Activated T-cell treated with anti-CD3 and anti-CD28 coated beads for 48 hours (primary cell): ENCODE measurements at places on chromosomes 16 and 17.

GRCh38 chr17:47698749-47699535 is 5.0 kb downstream of the TBKBP1 start:
- DNase-seq, result peak; percentile 82

DNA sequence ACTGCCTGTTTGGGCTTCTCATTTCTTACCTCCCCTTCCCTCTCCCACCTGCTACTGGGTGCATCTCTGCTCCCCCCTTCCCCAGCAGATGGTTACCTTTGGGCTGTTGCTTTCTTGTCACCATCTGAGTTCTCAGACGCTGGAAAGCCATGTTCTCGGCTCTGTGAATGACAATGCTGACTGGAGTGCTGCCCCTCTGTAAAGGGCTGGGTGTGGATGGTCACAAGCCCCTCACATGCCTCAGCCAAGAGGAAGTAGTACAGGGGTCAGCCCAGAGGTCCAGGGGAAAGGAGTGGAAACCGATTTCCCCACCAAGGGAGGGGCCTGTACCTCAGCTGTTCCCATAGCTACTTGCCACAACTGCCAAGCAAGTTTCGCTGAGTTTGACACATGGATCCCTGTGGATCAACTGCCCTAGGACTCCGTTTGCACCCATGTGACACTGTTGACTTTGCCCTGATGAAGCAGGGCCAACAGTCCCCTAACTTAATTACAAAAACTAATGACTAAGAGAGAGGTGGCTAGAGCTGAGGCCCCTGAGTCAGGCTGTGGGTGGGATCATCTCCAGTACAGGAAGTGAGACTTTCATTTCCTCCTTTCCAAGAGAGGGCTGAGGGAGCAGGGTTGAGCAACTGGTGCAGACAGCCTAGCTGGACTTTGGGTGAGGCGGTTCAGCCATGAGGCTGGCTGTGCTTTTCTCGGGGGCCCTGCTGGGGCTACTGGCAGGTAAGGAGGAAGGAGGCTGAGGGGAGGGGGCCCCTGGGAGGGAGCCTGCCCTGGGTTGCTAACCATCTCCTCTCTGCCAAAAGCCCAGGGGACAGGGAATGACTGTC is at the start of gene CD68:
TSS of gene CD68 (plus strand) at position 638 of the 833 bp plus-strand sequence. CDS start at position 678, 40 bp downstream.
- peak; percentile 71 for DNase-seq

DNA sequence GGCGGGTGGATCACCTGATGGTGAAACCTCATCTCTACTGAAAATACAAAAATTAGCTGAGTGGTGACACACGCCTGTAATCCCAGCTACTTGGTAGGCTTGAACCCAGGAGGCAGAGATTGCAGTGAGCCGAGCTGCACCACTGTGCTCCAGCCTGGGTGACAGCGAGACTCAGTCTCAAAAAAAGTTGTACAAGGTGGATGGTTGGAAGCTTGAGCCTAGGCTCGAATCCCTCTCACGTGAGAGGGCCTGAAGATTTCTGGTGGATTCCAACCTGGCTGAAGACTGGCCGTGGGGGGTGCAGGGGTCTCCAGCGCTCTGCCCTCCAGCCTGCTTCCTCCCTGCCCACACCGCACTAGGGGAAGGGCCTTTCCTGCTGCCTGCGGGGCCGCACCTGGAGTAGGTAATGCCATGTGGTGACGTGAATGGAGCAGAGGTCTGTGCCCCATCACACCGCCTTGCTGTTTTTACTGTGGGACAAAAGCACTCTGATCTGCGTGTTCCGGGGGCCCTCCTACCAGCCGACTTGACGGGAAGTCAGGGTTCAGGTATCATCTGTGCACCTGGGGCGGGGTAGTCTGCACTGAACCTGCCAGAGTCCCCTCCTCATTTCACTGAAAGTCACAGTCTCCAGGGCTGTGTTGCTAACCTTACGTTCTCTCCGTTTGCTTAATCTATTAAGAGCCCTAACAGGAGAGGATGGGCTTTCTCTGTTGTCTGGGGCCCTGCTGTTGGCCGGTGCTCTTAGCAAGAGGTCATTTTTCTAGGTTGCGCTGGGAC is 4.2 kb downstream of the RPL13 start:
- no peak for DNase-seq

GRCh38 chr16:16960785-16961184 is 510.0 kb downstream of the XYLT1 start:
- DNase-seq, result no peak

- DNase-seq, result no peak
These were observed 33.6 kb downstream of the PRSS54 start for GRCh38 chr16:58261263-58261662.

GRCh38 chr16:84065536-84066132 is 23.0 kb upstream of the SLC38A8 start:
- no peak for DNase-seq

DNA sequence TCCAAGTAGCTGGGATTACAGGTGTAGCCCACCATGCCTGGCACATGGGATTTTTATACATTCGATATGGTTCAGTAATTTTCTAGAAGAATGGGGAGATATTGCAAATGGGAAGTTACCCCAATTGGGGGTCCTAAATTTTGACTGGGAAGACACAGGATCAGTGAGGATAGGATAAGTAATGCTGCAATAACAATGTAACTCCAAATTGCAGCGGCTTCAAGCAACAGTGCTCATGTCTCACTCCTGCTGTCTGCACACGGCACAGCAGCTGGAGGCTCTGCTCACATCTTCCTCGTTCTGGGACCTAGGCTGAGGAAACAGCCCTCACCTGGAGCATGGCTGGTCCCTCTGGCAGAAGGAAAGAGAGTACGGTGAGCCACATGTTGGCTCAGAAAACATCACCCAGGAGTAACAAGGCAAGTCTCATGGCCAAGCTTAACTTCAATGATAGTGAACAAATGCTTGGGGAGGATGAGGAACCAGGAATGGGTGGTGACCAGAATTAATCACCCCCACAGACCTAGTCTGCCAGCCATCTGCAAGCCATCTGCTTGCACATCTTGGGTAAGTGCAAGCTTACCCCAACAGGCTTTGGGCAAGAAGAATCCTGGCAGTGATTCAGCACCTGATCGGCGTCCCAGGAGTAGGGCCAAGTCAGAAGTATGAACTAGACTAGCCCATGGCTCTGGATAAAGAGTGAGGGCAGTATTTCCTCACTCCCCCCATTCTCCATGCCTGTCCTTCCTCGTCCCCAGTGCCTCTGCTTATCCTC is 229.2 kb downstream of the COPRS start:
- DNase-seq, result no peak

DNA sequence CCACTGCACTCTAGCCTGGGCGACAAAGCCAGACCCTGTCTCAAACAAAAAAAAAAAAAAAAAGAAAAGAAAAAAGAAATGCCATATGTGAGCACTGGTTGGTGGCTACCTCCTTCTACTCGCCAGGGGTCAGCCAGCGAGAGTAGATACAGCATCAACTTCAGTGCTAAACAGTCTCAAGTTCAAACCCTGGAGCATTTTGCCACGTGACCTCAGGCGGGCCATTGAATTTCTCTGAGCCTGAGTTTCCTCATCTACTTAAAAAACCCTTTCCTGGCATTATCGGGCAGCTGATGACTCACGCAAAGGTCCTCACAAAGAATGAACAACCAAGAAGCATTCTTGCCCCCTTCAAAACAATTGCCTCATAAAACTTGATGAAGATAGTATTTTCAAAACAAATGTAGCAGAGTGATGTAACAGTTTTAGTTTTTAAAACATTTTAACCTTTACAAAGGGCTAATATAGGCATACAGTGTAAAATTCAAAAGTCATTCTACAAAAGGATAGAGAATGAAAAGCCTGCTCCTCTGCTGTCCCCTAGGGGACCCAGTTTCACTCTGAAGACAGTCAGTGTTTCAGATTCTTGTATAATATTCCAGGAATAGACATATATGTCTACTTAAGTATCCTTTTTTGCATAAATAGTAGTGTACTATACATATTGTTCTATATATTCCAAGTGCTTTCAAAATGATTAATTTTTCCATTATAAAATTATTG is 28.4 kb downstream of the DNAH2 start:
- DNase-seq, result no peak

- no peak for DNase-seq
These were observed 219.4 kb downstream of the TANC2 start for GRCh38 chr17:63185420-63185819.

- DNase-seq, result no peak
These were observed 12.4 kb upstream of the IL4R start for GRCh38 chr16:27301236-27301861.

- no peak for DNase-seq
These were observed 30.5 kb downstream of the RPGRIP1L start for GRCh38 chr16:53673189-53673588.

GRCh38 chr17:10713318-10713717 is 15.9 kb downstream of the ADPRM start:
- no peak for DNase-seq

- DNase-seq, result no peak
These were observed 42.9 kb downstream of the TBC1D16 start for GRCh38 chr17:79992649-79993389.

- no peak for DNase-seq
These were observed 4.4 kb upstream of the SNX29 start for GRCh38 chr16:11972128-11972527.

- DNase-seq, result no peak
These were observed 10.6 kb upstream of the DUS1L start for GRCh38 chr17:82076018-82076784.

DNA sequence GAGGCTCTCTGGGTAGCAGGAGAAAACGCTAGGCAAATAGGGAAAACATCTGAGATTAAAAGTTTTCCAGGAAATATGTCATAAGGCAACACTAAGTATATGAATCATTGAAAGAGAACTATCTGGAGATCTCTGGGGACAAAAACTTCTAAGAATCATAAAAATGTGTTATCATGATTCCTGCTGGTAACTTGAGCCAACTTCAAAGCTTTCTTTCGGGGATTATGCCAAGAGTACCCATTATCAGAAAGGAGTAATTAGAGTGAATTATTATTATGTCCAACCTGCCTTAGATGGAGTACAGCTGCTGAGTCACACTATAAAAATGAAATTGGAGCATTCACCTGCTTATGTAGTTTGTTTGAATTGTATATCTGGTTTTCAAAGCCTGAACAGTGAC is 488.5 kb upstream of the SOX9 start:
- no peak for DNase-seq

- DNase-seq, result no peak
These were observed 50.2 kb upstream of the TMEM97 start for GRCh38 chr17:28268610-28269313.

GRCh38 chr17:28256881-28257280 is 62.1 kb upstream of the TMEM97 start:
- no peak for DNase-seq

DNA sequence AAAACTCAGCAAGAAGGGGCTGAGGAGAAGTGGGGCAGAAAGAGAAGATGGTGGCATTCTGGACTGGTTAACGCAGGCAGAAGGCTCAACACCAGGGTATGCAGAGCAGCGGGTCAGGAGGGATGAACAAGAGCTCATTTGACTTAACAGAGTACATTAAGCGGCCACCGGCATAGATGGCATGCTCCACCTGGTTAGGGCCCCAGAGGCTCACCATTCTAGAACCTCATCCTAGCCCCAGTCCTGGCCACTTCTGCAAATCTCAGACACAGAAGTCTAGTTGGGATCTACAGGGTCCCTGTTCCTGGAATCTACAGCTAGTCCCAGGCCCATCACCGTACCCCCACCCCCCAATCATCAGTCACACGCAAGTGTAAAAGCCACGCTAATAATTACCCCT is 1.7 kb upstream of the MYO1C start:
- no peak for DNase-seq

DNA sequence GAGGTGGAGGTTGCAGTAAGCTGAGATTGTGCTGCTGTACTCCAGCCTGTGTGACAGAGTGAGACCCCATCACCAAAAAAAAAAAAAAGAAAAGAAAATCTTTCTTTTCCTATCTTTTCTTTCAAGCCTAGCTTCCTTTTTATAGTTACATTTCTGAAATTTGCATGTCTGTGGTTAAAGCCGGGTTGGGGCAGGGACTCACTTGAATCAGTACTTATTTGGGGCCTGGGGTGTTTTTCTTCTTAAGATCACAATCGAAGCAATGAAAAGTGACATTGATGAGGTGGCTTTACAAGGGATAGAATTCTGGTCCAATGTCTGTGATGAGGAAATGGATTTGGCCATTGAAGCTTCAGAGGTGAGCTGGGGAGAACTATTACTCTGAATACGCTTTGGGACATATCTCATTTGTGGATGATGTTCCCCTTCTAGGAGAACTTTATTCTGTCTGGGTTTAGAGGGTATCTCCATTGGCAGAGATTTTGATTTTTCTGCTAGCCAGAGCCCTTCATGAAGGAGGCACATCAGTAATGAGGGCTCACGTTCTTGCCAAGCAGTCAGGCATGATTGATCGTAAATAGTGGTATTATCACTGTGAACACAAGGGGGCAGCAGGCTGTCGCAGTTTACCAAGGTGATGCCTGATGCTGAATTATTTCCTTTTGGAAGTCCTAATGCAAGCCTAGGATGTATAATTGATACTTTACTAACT is 14.3 kb downstream of the KPNB1 start:
- peak; percentile 38 for DNase-seq

- no peak for DNase-seq
These were observed 2.3 kb downstream of the STAT5A start for GRCh38 chr17:42290577-42290976.

- peak; percentile 26 for DNase-seq
These were observed at the start of gene SDR42E2 for GRCh38 chr16:22161999-22162655. SDR42E2 (plus strand) TSS chr16:22162506; CDS start chr16:22165583, 3,077 bp downstream.

DNA sequence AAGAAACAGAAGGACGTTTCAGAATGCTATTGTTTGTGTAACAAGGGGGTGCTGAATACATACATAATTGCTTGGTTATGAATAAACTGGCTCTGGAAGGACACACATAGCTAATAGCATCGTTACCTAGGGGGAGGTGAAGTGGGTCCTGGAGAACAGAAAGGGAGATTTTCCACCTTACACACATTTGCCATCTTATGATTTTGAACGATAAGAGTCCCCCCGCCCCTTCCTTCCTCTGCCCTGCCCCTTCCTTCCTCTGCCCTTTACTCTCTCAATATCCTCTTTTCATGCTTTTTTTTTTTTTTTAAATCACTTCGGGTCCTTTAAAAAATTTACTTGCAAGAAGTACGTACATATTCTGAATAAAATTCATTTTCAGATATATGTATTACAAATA is 902 bp upstream of the DHRS7B start:
- DNase-seq, result no peak
